CD8-positive, alpha-beta T cell (primary cell): ENCODE measurements at places on chromosomes 3 and 15.

GRCh38 chr3:127706785-127707351 lies 34.1 kb downstream of the ABTB1 start:
- no peak for DNase-seq

DNA sequence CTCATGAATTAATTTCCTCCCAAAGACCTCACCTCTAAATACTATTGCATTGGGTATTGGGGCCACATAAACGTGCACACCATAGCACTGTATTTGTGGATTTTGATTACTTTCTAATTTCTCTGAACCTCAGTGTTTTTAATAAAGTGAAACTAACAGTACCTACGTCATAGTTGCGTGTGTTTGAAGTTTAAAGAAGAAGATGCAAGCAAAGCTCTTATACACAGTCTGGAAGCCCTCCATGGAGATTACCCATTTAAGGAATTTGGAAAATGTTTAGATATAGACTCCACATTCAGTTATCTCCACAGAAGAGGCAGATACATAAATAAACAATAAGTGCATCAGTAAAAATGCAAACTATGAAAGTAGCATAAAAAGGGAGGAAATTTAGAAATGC lies 581.1 kb upstream of the GBE1 start:
- DNase-seq = no peak

GRCh38 chr3:16127249-16127648 lies 47.2 kb upstream of the GALNT15 start:
- no peak for DNase-seq

DNA sequence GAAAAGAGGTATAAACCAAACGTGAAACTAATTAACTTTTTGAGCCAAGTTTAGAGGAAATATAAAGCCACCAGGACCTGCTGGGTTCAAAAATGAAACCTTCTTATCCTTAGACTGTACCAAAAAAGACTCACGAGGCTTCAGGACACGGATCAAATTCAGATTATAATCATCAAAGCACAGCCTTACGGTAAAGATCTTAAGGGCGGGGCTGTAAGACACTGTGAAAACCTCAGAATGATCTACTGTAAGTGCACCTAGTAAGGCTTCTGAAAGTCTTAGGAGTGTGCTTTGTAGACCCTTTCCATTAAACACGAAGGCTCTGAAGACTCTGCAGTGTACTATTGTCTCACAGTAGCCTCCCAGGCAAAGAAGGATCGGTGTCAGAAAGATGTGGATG lies 26.8 kb downstream of the TARS3 start:
- no peak for DNase-seq

GRCh38 chr3:181791056-181791955 lies 79.6 kb downstream of the SOX2 start:
- DNase-seq = no peak

DNA sequence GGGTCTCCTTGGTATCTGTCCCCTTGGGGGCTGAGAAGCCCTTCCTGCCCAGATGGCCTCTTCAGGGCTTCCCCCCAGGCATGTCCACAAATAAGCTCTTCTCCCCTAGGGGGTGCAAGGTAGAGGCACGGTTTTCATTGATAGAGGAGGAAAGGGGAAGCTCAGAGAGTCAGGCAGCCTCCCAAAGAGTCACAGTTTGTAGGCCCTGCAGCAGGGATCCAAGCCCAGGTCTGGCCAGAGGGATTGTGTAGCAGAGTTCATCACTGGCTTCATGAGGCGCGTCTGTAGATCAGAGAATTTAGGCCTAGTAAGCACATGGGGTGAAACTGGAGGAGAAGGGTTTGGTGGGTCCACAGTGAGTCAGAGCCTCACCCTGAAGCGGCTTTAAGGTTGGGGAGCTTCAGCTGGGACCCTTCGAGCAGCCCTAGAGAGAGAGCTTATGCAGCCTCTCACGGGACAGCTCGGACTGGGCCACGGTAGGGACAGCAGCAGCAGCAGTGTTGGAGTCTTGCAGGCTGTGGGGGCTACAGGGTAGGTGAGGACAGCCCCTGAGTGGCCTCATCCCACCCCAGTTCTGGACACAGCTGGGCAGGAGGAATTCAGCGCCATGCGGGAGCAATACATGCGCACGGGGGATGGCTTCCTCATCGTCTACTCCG lies 37.5 kb upstream of the ESYT3 start:
- no peak for DNase-seq
